H1 (cell line): ENCODE measurements at places on chromosomes 12 and 14. TPM values are rescaled to one million over a fixed set of nuclear protein-coding genes. Genes with fewer than 3 reads are reported as not detected.
A peak's percentile ranks its signal among the peaks of the same experiment; 100 is the strongest.

DNA sequence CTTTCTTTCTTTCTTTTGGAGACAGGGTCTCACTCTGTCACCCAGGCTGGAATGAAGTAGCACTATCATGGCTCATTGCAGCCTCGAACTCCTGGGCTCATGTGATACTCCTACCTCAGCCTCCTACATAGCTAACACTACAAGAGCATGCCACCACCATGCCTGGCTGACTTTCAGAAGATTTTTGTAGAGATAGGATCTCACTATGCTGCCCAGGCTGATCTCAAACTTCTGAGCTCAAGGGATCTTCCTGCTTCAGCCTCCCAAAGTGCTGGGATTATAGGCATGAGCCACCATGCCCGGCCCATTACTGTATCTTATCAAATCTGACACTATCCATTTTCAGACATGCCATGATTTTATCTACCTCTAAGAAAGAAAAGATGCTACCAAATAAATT, 31.6 kb downstream of the NDUFA12 start:
- no peak for DNase-seq

GRCh38 chr12:109228664-109229063, 80.4 kb downstream of the FOXN4 start:
- DNase-seq = no peak

- no peak for DNase-seq
Measured at GRCh38 chr12:57146092-57146491, 1.3 kb downstream of the LRP1-AS start.

- DNase-seq = no peak
Measured at GRCh38 chr12:95851606-95852005, 7.1 kb upstream of the SNRPF start.

DNA sequence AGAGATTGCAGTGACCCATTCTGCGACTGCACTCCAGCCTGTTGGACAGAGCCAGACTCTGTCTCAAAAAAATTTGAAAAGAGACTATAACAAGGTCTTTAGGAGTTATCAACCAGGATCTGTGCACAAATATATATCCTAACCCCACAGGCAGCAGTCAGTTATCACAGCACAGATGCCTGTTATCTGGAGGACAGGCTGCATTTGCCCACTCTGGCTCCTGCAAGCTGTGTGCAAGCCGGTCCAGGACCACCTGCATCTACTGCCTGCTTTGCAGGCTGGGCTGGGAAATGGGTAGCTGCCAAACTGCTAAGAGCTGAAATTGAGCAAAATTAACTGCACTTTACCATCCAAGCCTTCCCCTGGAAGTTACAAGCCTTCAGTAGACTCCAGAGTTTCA, 21.4 kb upstream of the RCOR1 start:
- DNase-seq = no peak

DNA sequence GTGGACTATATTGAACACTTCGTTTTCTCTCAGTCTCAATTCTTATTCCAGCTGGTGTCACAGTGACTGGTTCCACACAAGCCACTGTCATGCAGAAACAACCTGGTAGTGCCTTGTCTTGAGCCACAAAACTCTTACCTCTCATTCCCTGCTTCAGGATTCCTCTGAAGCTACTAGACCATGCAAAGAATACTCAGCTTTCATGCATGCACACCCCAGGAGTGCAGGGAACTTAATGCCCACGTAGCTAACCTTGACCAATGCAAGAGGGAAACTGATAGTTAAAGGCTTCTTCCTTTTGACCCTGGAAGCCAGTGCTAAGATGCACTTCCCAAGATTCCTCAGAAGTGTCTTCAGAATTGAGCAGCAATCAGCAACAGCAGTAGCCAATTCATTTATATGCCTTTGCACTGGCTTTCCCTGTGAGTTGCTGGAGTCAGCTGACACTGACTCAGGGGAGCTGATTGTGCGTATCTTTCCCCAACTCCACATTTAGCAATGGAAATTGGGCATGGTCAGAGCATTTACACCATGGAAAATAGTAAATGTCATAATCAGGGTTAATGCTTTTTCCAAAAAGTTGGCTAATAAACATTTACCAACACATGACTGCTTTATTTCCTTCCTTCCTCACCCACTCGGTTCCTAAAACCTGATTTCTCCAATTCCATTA, 113.6 kb upstream of the SLC35F4 start:
- DNase-seq = no peak

GRCh38 chr12:32756476-32757066, 874 bp upstream of the YARS2 start:
- no peak for DNase-seq

- DNase-seq = no peak
Measured at GRCh38 chr14:59228421-59228820, 40.0 kb downstream of the DAAM1 start.

DNA sequence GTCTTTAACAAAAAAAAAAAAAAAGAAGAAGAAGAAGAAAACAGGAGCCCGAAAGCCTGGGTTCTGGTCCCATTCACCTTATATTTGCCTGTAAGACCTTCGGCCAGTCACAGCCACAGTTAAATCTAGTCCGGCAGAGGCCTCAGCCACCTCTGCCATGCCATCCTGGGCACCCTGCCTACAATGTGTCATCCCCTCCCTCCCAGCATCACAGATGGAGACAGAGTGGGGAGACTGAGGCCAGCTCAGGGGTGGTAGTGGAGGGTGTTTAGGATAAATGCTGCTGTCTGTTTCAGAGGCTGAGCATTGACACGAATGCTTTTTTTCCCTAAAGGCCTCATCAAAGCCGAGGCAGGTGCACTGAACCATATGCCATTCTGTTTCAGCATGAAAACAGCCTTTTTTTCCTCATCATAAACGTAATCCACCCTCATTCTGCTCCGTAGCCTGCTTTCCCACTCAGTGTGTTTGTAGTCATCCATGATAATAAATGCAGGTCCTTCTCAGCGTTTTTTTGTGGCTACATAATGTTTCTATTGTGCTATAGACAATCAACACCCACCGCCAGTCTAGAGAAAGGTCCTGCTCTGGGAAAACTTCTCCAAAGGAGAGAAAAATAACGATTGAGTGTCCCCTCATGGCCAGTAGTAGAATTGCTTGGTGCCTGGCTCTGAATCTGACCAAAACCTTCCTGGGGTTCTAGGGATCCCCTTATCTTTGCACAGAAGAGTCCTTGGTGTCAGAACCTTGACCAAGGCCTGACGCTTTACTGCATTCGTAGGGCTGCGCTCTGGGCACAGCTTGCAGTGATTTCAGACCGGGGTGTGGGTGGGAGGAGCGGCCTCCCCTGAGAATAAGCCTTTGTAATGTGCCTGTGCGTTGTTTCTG, 41.1 kb upstream of the TSPAN9 start:
- DNase-seq = no peak

DNA sequence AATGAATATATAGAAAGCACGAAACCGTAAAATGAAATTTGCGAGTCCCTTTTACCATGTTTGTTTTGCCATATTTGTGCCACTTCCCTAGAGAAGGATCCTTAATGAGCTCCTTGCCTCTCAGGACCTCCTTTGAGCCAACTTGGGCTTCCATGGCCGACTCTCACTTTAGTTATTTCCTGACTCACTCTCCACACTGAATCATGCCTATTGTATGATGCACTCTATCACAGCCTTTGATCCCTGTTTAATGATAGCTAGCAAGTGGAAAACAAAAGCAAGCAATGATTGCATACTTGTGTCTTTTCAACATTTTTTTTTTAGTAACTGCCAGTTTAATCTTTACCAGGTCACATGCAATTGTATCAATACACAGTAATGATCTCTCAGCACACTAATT, 153.2 kb downstream of the CCER1 start:
- no peak for DNase-seq

The MDP1 gene
- 14.3 and 17.7 TPM in 2 replicates for total RNA-seq

DNA sequence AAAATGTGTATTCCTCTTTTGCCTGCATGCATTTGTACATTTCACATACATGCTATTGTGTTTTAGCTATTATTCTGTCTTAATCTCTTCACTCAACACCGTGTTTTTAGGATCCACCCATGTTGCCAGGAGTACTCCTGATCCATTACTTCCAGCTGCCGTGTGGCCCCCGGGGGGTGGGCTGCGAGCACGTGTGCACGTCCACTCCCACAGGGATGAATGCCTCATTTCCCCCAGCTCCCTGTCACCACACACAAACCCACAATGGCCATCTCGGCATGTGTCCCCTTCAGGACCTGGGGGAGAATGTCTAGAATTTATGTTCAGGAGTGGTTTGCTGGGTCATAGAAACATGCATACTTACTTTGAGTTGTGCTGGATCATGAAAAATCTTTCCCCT, 62.7 kb upstream of the ACTN1 start:
- DNase-seq = no peak

GRCh38 chr14:92637228-92637627, 111.2 kb downstream of the LGMN start:
- no peak for DNase-seq

- peak; percentile 78 for DNase-seq
Measured at GRCh38 chr12:83823386-83824045, 1089.1 kb downstream of the SLC6A15 start.

DNA sequence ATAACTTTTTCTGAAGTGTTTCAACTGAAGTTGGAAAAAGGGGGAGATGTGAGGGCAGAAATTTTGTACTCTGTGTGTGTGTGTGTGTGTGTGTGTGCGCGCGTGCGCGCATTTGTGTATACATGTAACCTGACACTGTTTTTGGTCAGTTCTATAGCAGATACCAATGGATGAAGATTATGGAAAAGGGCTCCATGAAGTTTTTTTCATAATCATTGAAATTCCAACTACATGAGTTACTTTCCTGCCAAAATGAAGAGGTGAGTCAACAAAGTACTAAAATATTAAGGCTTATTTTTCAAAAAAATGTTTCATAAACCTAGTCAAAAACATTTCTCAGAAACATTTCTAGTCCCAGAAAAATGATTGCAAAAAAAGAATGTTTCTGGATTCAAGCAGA, 25.7 kb upstream of the CERS5 start:
- DNase-seq = no peak

GRCh38 chr14:61894452-61895077, 132.3 kb downstream of the SNAPC1 start:
- DNase-seq = no peak
